NCI-H2081 treated with DMSO at 0.1 percent for 48 hours (cell line): ENCODE measurements at places on chromosomes 12 and 14.

GRCh38 chr14:51681411-51681810, 29.7 kb downstream of the FRMD6 start:
- DNase-seq: no peak

DNA sequence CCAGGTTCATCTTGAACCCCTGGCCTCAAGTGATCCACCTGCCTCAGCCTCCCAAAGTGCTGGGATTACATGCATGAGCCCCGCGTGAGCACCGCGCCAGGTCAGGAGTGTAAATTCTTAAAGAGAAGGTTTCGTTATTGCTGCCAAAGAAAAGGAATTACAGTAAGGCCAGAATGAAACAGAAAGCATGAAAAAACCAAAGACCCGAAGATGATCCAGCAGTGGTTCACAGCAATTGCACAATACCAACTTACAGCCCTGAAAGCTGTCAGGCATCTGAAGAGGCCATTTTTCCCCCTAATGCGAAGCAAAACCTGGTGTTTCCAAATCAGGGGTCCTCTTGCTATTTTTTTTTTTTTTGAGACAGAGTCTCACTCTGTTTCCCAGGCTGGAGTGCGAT, 10.3 kb downstream of the RBM23 start:
- no peak for DNase-seq

- no peak for DNase-seq
Measured at GRCh38 chr12:28954333-28954732, 194.7 kb upstream of the FAR2 start.

DNA sequence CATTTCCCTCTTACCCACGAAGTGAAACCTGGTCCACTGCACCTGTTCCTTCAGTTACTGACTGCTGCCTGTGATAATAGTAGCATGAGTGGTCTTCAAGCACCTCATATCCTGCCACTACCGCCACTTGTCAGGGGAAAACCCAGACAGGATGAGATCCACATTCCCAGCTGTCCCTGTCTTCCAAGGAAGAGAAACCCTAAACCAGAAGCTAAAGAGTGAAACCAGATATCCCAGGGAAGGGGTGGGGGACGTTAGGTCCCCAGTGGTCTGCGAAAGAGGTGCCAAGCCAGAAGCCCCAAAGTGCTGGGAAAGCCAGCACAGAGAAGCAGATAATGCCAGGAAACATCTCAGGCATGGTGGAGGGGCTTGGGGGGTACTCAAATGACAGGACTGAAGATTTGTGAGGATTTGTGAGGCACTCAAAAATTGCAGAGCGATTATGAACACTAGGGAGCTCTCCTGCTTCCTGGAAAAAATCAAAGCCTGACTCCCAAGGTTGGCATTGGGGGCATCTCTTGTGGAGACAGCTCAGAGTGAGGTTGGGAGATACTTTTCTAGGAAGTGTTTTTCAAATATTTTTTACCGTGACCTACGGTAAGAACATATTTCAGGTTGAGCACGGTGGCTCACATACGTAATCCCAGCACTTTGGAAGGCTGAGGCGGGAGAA, 77.9 kb downstream of the TMEM30B start:
- no peak for DNase-seq

DNA sequence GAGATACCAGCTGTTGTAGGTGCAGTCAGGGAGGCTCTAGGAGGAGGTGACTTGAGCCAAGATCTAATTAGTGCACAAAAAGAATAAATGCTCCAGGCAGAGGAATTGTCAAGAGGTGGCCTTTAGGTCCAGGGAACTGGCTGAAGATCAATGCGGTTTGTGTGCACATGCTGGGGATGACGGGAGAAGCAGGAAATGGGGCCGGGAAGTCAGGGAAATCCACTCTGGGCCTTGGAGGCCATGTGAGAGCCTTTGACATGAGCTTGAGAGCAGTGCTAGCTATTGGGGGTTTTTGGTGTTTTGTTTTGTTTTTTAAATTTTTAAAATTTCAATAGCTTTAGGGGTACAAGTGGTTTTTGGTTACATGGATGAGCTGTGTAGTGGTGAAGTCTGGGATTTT, 67.4 kb downstream of the MVK start:
- DNase-seq: no peak

GRCh38 chr12:92439420-92439805, 263.4 kb upstream of the PLEKHG7 start:
- no peak for DNase-seq

DNA sequence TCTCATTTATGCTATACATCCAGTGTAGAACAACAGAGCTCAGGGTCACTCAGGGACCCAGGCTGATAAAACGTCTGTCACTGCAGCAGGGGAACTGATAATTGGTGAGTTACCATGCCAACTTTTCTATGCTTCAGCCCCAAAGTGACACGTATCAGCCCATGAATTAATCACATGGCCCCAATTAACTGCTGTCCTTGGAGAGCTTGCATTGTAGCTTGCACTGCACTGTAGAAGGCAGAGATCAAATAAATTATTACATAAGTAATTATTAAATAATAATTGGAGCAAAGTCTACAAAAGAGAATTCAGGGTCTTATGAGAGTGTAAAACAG, 144.6 kb downstream of the SUDS3 start:
- DNase-seq: no peak

DNA sequence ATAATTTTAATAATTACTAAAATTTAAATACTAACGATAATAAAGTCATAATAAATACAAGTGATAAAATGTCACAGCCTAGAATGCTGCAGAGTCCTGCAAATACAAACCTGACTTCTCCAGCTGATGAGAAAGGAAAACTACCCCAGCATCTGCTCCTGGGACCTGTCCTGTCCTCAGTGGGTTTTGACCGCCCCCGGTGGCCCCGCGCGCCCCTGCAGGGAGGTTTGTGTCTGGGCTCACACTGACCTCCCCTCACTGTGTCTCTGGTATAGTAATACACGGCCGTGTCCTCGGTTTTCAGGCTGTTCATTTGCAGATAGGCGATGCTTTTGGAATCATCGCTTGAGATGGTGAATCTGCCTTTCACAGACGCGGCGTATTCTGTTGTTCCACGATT, 1139.4 kb downstream of the TMEM121 start:
- no peak for DNase-seq

GRCh38 chr14:61217516-61217915, 63.6 kb downstream of the TMEM30B start:
- DNase-seq: no peak

- DNase-seq: no peak
Measured at GRCh38 chr14:96663076-96663475, 134.1 kb upstream of the VRK1 start.
